Bronchial epithelial cell (primary cell): ENCODE measurements at places on chromosomes 2 and 18.

DNA sequence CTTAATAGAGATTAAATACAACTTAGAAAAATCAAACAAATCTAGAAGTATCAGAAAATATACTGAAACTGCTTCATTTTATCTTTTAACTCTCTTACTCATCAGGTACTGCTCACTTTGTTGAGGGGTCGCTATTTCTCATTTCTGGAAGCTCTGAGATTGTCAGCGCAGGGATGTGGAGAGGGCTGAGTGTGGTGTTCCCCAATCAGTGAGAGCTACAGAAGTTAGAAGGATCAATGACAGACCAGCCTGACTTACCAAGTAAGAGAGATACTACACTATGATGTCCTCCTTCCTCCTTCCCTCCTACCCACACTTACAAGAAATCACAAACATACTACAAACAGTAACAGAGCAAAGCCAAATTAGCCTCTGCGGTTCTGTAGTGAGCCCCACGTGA lies 8.1 kb downstream of the GCFC2 start:
- DNase-seq, result no peak

GRCh38 chr2:105055613-105056012 lies 17.7 kb downstream of the MRPS9 start:
- no peak for DNase-seq

DNA sequence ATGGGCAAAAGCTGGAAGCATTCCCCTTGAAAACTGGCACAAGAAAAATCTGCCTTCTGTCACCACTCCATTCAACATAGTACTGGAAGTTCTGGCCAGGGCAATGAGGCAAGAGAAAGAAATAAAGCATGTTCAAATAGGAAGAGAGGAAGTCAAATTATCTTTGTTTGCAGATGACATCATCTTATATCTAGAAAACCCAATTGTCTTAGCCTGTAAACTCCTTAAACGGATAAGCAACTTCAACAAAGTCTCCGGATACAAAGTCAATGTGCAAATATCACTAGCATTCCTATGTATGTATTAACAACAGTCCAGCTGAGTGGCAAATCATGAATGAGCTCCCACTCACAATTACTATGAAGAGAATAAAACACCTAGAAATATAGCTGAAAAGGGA lies 1579.3 kb downstream of the SUCLG1 start:
- no peak for DNase-seq

GRCh38 chr18:60500960-60501359 lies 128.4 kb upstream of the MC4R start:
- DNase-seq, result no peak

- DNase-seq, result no peak
Measured at GRCh38 chr2:231483398-231484329, 19.4 kb upstream of the NCL start.

DNA sequence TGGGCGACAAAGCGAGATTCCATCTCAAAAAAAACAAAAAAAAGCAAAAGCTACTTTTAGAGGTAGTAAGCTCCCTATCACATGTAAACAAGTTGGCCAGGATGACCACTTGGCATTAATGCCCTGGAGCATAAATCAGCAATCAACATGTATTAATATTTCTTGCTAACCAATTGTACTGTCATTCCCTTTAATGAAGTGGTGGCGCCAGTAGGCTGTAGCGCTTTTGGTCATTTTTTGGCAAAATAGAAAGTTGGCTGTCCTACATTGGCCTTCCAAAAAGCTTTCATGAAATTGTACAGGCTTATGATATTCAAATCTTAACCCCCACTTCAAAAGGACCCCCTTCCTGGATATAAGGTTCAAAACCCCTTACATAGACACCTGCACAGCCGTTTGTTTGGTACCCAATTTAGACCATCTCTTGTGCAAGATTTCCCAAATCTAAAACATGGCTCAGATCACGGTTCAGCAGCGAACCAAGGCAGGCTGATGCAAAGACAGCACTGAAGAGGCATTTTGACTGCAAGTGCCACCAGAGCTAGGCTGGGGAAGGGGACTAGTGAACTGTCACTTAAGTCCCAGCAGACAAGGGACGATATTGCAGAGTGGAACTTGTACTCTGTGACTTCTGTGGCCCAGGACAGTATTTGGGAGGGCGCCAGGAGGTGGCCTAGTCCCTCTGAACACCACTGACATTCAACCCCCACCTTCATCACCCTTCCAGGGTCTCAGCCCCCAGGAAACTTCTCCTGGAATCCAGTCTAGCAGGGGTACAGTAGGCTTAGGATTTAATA lies 31.9 kb downstream of the SMAD7 start:
- DNase-seq, result no peak

- DNase-seq, result no peak
Measured at GRCh38 chr2:20614201-20615067, 36.5 kb downstream of the HS1BP3 start.

DNA sequence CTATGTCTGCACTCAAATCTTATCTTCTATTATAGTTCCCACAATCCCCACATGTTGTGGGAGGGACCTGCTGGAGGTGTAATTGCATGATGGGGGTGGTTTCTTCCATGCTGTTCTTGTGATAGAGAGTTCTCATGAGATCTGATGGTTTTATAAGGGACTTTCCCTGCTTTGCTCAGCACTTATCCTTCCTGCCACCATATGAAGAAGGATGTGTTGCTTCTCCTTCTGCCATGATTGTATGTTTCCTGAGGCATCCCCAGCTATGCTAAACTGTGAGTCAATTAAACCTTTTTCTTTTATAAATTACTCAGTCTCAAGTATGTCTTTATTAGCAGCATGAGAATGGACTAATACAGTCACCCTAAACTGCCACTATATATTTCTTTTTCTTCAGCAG lies 79.1 kb downstream of the SH3YL1 start:
- DNase-seq, result no peak

DNA sequence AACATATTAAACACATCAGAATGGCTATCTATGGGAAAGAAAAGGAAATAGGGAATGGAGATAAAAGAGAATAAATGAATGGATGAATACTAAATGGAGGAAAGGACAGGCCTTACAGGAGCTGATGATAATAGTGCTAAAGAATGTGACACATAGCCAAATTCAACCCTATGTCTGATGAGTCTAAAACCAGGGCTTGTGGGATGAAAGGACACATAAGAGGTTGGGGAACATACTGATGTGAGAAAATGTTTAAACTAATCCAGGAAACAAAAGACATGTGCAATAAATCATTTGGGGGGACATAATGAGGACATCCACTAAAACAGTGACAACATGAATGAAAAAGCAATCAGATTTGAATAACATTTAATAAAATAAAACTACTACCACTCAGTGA lies 120.0 kb downstream of the DYM start:
- peak; percentile 25 for DNase-seq
